ENCODE measurements at places on chromosomes 12 and 14.

DNA sequence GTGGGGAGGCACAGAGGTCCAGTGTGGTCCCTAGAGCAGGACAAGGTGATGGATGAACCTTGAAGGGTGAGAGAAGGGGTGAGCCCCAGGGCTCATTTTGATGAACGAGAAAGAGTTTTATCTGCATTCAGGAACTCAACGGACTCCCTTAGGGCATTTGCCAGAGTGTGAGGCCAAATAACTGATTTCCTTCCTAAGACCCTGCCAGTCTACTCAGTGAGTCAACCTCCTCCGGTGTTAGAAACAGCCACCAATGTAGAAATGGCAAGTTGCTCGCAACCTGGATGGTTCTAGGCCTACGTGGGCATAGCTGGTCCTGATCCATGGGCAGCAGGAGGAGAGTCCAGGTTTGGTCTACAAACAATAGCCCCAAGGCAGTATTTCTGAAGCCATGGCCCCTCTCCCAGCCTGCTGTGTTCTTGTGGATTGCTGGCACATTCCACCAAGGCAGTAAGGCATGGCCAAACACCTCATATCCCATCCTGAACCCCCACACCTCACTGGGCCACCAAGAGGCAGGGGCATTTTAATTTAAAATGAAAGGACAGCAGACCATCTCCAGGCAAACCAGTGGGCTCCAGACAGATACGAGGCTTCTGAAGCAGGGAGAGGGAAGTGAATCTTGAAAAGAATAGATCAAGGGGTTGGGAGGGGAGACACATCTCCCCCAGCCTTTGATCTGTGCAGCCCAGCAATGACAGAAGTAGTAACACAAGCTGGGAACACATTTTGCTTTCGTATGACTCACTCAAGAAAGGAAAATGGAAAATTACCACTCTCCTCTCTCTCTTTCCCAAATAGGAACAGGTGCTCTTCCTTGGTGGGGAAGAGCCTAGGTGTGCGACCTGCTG lies 25.4 kb upstream of the TESC start:
- DNase-seq: no peak

GRCh38 chr14:56744016-56744415 lies 66.3 kb downstream of the OTX2 start:
- no peak for DNase-seq

DNA sequence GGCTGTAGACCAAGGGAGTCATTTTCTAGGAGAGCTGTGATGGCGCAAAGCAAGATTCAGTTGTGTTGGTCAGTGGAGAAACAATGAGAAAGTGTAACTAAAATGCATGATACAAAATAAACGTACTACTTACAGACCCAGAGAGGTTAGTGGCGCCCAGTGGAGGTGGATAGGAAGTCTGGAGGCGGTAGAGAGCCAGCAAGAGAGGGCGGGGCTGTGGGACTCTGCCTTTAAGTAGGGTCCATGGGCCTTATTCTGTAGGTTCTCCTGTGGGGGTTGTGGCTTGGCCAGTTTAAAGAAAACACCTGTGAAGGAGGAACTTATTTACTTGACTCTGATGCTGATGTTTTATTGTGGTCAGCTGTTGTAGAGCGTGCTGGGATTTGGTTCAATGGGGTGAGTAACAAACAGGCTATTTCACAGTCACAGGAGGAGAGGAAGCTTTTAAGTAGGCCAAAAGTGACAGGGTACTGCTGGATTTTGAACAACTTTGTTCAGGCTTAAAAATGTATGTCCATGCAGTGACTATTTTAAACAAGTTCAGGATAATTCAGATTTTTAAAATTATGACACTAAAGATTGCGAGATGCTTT lies 1097.7 kb downstream of the TMTC2 start:
- DNase-seq: no peak

DNA sequence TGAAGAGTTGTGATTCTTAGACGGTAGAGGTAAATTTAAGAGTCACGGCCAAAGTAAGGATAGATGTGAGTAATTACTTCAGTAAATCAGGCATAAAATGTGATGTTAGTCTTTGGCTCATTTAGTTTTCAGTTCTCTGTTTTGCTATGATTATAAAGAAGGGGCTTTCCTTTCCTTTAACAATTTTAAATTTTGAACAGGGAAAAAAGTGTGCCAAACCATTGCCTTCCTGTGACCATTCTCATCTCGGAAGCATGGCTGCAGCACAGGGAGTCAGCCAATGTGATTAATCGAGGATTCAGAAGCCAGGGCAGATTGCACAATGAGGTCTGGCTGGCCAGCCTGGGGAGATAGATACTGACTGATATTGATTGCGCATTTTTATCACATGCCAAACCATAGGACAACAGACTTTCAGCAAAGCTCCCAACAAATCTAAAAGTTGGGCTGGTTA lies 480.2 kb upstream of the PRICKLE1 start:
- no peak for DNase-seq

GRCh38 chr14:88863167-88863566 lies 38.7 kb downstream of the TTC8 start:
- DNase-seq: no peak

DNA sequence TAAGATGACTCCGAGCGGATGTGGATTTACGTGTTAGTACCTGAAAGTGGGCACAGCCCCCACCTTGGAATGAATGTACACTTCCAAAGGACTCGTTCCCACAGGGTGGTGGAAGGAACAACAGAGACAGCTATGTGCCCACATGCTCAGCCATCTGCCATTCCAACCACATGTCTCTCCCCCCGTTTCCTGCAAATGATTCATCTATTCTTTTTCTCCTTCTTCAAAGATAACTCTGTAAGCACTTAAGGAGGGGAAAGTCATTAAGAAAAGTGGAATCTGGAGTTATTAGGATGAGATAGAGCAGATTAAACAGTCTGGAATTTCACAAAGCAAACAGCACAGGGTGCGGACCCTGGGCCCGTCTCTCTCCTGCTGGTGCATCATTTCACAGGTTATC lies 18.5 kb upstream of the DUSP6 start:
- DNase-seq: no peak

DNA sequence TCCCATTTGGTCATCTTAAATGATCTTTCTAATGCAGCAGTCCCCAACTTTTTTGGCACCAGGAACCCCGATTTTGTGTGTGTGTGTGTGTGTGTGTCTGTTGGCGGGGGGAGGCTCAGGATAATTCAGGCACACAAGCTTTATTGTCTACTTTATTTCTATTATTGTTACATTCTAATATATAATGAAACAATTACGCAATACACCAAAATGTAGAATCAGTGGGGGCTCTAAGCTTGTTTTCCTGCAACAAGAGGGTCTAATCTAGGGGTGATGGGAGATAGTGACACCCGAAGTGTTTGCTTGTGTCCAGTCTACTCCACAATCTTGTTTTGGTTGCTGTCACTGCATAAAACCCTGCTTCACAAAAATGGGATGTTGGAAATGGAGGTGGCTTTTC lies 621.1 kb upstream of the LRFN5 start:
- DNase-seq: no peak

- DNase-seq: no peak
Observed at GRCh38 chr12:32843528-32844095, 53.0 kb downstream of the PKP2 start.

DNA sequence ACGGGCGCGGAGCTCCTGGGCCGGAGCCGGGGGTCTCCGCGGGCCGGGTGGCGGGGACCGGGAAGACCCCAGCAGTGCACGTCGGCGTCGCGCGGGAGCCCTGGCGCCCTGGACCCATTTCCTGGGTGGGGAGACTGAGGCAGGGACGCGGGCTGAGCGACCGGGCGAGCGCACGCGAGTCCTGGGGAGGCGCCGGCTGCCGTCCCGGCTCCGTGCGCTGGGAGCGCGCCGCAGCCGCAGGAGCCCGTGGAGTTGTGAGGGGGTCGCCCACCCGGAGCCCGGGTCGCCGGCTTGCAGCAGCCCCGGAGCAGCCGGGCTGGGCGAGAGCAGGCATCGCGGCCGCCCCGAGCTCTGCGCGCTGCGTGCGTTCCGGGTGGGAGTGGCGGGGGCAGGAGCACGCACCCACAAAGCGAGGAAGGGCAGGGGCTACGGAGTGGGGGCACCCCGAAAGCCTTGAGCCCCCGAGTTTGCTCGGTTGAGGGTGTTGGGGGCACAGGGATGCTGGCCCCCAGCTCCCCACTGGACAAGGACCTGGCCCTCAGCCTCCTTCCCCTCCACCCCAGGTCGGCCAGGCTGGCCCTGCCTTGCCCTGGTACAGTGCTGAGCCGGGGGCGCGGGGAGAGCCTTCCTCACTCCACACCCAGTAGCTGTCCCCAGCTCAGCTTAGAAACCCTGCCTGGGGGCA lies 620 bp downstream of the MMP17 start:
- DNase-seq: no peak

DNA sequence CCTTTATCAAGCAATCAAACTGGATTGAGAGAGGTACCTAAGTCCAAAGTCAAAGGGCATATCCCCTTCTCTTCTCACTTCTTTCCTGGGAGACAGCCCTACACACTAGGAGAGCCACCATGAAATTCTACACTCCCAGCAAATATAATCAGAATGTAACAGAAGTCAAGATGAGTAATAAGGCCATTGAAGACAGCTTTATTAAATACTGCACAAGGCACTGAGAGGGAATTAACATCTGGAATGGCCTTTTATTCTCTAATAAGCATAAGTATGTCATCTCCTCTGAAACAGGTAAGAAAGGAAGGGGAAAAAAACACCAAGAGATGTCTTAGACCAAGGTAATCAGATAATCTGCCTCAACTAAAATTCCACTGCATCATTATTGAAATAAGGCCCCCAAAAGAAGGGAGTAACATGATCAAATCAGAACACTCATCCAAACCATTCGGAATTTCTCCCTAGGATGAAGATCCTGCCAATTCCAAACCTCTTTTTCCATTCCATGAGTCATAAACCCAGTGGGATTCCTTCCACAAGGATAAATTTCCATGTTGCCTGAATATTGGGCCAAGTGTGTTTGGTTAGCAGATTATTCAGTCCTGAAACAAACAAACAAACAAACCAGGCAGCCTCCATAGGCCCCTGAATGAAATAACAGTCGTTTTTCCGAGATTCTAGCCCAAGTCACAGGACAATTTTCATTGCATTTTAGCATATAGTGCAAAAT lies 19.9 kb downstream of the SLC35F4 start:
- DNase-seq: no peak

DNA sequence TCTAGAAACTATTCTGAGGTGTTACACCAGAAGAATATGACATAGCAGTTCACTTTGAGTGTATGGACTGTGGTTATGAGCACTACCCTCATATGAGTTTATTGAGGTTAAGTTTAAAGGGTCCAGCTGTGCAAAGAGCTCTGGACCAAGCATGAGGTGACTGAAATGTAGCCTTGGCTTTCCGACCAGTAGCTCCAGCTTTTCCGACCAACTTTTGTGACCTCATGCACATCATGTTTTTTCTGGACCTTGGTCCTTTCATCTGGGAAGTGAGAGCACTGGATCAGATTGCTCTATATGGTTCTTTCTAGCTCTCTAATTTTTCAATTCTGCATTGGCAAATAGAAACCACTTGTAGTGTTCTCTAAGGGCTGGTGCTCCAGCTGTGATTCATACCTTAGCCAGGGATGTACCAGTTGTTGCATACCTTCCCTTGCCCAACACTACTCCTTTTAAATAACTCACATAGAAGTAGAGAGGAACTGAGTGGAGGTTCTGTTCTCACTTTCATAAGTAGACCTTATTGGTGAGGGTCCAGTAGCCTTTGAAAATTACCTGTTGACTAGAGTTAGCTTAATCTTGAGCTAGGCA lies 16.6 kb downstream of the IGF1 start:
- no peak for DNase-seq

DNA sequence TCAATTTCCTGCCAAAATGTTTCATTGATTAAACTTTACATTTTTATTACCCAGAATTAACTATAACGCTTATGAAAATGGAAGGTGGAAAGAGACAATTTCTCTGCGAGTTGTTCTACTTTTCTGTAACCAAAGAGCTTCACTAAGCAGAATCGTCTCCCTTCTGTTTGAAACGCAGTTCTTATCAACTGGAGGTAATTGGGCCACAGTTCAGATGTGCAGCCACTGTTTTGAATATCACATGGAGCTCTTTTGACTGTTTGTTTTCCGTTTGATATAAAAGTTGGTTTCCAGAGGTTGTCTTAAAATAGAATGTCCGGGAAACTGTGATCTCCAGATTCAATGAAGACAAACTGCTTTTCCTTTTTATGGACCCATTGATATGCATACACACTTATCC lies 183.3 kb upstream of the SEL1L start:
- DNase-seq: no peak

- no peak for DNase-seq
Observed at GRCh38 chr12:24084800-24085199, 135.3 kb upstream of the SOX5 start.

DNA sequence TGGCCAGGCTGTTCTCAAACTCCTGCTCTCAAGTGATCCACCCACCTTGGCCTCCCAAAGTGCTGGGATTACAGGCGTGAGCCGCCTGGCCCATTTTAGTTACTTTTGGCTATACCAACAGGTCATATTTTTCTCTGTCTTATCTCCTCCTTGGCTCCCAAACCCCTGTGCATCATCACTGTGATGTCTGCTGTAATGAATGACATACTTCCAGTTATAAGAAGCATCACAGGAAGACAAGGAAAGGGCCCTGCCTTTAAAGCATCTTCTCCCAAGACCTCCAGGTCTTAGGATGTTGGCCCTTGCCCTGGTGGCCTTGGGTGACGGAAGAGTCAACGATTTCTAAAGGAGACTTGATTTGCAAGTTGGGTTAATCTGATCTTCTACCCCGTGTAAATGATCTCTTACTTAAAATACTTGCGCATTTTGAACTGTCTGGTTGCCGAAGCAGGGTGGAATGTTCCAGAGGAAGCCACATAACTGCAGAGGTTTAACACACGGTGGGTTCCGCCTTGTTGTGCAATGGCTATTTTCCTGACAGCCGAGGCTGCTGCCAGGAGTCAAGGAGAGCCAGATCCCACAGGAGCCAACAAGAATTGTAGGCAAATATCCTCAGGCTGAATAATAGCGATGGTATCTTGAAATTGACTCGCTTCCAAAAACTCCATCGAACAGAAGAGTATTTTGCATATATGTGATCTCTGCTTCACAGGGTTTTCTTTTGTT lies 55.7 kb upstream of the PLXNC1 start:
- no peak for DNase-seq

GRCh38 chr12:132163041-132163910 lies 19.0 kb downstream of the NOC4L start:
- no peak for DNase-seq

- DNase-seq: no peak
Observed at GRCh38 chr14:99565383-99565782, 38.6 kb downstream of the CCDC85C start.

DNA sequence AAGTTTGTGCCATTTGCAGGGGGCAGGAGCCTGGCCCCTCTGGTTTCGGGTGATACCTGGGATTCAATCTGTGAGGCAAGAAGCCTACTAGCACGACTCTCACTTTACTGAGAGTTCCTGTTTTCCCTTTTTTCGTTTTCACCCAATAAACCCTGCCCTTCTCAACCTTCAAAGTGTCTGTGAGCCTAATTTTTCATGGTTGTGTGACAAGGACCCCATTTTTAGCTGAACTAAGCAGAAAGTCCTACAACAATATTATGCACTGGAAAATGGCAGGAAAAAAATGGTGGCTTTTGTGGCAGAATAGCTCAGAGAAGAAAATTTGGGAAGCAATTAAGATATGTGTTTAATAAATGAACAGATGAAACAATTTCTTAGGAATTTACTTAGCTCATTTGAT lies 432.1 kb downstream of the C12orf50 start:
- no peak for DNase-seq
